ENCODE measurements at places on chromosomes 6 and 20.

DNA sequence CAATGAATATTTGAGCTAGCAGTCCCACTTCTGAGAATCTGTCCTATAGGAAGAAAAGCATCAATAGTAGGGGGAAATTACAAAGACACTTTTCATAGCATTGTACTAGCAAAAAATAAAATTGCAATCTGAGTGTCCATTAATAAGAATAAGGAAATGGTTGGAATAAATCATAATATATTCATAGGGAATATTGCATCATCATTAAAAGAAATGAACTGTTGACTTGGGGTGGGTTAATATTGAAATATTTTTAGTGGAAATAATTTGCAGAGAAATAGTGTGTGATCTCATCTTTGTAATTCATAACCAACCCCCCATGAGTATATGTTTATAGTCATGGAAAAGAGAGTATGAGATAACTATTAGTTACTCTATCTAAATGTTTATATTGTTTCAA lies 12.4 kb downstream of the NFYA start:
- no peak for DNase-seq

DNA sequence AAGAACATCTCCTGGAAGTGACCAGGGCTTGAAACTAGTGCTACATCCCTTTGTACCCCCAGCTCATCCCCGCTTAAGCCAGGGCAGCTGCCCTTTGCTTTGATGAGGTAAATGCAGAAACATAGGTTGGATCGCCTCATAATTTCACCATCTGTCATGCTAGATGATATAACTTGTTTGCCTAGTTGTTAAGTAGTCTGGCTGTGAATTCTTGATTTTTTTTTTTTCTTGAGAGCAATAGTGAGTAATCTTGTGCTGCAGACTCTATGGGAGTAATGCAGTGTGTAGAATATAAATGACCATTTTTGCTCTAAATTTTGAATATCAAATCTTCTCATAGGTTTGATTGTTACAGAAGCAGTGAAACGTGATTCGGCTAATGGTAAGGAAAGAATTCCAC lies 4.1 kb downstream of the TRDN start:
- no peak for DNase-seq

DNA sequence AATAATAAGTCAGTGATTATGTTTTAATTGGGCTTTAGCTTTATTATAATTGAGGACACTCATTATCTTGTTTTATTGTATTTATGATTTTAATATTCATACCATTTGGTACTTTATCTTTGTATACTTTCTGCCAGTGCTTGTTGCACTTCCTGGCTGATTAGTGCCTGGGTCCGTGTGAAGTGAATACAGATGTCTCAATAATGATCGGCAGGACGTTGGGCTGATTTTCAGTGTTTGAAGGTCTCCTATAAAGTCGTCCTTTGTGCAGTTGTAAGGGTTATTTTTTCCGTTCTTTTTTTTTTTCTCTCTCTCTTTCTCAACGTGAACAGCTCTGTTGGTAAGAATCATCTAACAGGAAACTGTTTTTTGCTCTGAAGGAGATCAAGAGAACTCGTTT lies 450.0 kb upstream of the POU3F2 start:
- no peak for DNase-seq

- no peak for DNase-seq
These were observed 33.8 kb upstream of the ZFAND3 start for GRCh38 chr6:37785663-37786270.

GRCh38 chr6:83511901-83512681 lies at the start of gene PRSS35:
Gene PRSS35 (plus strand): TSS chr6:83512534. CDS start chr6:83523442, 10,908 bp downstream.
- no peak for DNase-seq

- DNase-seq: no peak
These were observed 10.3 kb upstream of the MYB start for GRCh38 chr6:135170849-135171248.

- no peak for DNase-seq
These were observed 433 bp downstream of the QRSL1 start for GRCh38 chr6:106629859-106630163.

DNA sequence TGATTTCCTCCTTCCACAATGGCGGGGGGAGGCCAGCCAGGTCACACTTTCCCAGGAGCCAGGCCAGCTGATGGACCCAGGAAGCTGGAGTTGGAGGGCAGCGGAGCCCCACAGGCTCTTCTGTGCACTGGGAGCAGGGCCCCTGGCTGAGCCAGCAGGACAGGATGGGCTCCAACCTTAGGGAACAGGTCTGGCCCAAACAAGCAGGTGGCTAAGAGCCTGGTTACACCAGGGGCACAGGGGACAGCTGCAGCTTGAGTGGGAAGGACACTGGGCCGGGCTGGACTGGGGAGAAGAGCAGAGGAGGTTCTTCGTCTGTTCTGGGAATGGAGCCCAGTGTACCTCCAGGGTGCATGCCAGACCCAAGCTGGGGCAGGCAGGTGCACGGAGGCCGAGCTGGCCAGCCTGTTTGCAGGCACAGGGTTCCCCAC lies 102.3 kb downstream of the DLL1 start:
- DNase-seq: no peak

GRCh38 chr6:111410371-111410770 lies 72.6 kb downstream of the REV3L start:
- DNase-seq: no peak

DNA sequence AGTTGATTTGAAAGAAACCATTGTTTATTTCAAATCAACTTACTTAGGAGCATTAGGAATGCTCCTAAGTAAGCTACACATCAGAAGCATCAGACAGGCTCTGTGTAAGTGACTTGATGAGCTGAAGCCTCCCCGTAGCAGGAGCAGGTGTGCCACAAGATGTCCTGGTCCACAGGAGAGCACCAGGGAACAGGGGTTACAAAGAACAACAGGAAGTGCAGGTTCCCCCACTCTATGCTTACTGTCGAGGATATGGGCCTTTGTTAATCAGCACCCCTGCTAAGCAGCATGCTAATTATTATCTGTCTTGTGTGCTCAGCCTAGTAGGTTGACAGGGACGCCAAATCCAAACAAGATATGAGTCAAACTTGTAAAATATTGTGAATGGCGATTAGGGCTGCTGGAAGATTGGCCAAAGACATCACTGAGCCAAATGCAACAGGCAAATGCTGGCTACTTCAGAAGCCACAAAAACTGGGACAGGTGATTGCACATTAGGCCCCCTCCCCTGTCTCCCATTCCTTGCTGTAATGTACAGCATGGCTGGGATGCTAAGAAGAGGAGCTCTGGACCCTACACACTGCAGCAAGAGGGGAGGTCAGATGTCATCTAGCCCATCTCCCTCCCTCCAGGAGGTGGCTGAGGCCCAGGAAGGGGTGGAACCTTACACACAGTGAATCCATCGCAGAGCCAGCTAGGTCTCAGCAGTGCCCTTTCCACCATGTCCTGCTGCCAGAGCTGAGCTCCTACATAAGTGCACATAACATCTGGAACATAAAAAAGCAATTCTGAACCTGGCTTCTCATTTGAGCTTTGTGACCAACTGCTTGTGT lies 939 bp downstream of the TGM3 start:
- DNase-seq: no peak

GRCh38 chr6:52055451-52055850 lies 32.0 kb downstream of the PKHD1 start:
- DNase-seq: no peak

DNA sequence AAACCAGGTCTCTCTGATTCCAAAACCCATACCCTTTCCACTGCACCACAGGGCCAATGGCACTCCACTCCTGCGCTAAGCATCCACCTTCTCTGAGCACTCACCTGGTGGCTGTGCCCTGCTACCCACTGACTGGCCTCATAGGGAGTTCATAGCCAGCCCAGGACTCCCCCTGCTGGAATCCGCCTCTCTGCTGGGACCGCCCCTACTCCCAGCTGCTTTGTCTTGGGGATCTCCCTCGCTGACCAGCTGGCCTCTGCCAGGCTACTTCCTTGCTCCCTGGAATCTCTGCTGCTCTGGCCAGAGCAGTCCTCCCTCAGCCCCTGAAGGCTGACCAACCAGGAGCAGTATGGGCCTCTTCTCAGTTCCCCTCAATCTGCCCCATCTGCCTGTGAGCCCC lies 129.7 kb downstream of the FAXC start:
- no peak for DNase-seq

- no peak for DNase-seq
These were observed 21.2 kb downstream of the RAMACL start for GRCh38 chr6:166565084-166565967.

DNA sequence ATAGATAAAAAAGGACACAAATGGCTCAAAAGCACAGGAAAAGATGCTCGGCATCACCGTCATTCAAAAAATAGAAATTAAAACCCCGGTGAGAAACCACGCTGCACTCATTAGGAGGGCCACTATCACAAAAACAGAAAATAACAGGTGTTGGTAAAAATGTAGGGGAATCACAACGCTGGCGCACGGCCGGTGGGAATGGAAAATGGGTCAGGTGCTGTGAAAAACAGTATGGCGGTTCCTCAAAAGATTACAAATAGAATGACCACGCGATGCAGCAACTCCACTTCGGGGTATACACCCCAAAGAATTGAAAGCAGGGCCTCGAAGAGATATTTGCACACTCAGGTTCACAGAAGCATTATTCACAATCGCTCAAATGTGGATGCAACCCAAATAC lies 28.3 kb downstream of the NPEPL1 start:
- no peak for DNase-seq

GRCh38 chr6:4637691-4638433 lies 138.3 kb upstream of the CDYL start:
- DNase-seq: peak; percentile 27

DNA sequence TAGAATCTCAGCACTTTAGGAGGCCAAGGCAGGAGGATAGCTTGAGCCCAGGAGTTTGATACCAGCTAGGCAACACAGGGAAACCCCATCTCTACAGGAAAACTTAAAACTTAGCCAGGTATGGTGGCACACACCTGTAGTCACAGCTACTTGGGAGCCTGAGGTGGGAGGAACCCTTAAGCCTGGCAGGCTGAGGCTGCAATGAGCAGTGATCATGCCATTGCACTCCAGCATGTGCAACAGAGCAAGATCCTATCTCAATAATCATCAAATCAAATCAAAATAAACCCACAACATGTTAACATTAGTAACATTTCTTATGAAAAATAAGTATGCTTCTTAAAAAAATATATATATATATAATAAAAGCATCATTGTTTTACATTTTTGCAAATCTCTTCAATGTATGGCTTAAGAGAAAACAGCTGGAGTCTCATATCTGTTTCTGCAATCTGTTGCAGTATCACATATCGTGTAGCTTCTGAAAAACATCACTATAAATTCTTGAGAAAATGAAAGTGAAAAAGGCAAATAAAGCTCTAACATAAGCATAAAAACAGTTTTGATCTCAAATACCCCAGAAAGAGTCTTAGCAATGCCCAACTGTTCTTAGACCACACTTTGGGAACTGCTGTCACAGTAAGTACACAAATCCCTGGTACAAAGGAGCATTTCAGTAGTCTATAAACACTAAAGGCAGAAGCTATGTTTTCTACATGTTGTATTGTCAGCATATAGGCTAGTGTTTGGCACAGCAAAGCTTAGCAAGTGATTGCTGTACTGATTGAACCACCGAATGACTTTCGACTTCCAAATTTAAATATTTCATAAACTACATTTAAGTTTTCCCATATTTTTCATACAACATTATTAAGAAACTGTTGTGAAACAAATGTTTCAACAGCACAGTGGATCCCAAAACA lies 8.0 kb downstream of the MMUT start:
- DNase-seq: no peak

GRCh38 chr6:105430685-105431084 lies 27.8 kb upstream of the PREP start:
- DNase-seq: no peak

DNA sequence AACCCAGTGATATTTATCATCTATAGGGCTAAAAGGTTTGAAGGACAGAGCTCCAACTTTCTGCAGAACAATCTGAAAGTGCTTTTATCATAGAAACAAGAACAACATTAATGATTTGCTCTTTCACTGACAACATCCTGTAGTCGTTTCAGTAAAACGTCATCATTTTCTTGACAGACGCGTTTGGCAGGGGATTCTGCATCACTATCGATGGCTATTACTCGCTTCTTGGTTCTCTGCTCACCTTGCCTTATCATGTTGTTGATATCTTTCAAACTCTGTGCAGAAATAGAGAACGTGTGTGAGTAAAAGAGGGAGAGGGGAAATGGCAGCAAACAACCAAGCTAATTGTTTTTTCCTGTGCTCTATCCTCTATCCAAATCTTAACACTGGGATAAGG lies 47.1 kb upstream of the SAMHD1 start:
- DNase-seq: no peak

- no peak for DNase-seq
These were observed 306.2 kb downstream of the TAF4 start for GRCh38 chr20:61759286-61760065.

DNA sequence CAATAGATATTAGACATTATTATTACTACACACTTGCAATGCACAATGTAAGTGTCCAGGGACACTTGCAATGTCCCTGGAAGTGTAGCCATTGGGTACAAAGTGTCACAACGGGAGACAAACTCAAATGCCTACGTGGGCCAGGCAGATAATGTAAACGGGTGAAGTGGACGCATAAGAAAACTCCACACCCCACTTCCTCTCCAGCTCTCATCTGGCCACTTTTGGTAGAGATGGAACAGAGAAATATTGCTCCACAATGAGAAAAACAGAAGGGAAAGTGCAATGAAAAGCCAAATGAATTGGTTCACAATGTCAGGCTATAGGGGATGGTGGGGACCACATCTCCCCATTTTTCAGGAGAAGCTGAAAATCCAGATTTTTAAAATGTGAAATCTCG lies 9.4 kb downstream of the SULF2 start:
- DNase-seq: no peak

- DNase-seq: no peak
These were observed at the start of gene GFRA4 for GRCh38 chr20:3663031-3663701. Gene GFRA4 (minus strand): TSS chr20:3663399. CDS start chr20:3663399, 0 bp downstream.

GRCh38 chr6:150787429-150787828 lies 78.1 kb upstream of the MTHFD1L start:
- no peak for DNase-seq

GRCh38 chr20:49303065-49303552 lies 25.3 kb upstream of the ZNFX1 start:
- no peak for DNase-seq

- no peak for DNase-seq
These were observed 73.7 kb downstream of the VEGFA start for GRCh38 chr6:43843669-43844171.

- DNase-seq: no peak
These were observed 12.0 kb upstream of the SLC17A5 start for GRCh38 chr6:73665686-73666319.

DNA sequence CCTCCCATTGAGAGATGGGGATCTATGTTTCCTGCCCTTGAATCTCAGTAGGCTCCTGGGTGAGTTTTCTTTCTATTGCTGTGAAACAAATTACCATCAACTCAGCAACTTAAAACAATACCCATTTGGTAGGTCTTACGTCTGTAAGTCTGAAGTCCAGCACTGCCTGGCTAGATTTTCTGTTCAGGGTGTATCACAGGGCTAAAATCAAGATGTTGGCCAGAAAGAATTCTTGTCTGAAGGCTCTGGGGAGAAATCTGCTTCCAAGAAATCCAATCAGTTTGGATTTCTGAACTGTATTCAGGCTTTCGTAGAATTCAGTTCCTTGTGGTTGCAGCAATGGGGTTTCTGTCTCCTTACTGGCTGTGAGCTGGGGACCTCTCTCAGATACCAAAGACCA lies 99.6 kb upstream of the SLC24A3 start:
- no peak for DNase-seq

All from stimulated activated CD4-positive, alpha-beta T cell treated with anti-CD3 and anti-CD28 coated beads, Interleukin-12 subunit alpha, Interleukin-12 subunit beta, amount 100 ng/mL, for 48 hours (primary cell).